Hindlimb muscle (tissue), 1 donor: ENCODE measurements at places on chromosomes 5 and 9. TPM values are rescaled to one million over a fixed set of nuclear protein-coding genes. Genes with fewer than 3 reads are reported as not detected.

SPAAR gene
- 2.3 TPM for polyA plus RNA-seq

SLCO6A1 gene
- 0.40 TPM for polyA plus RNA-seq

SPRY4 gene
- polyA plus RNA-seq: 47.3 TPM

MARVELD2 gene
- polyA plus RNA-seq: 0.25 TPM

DNA sequence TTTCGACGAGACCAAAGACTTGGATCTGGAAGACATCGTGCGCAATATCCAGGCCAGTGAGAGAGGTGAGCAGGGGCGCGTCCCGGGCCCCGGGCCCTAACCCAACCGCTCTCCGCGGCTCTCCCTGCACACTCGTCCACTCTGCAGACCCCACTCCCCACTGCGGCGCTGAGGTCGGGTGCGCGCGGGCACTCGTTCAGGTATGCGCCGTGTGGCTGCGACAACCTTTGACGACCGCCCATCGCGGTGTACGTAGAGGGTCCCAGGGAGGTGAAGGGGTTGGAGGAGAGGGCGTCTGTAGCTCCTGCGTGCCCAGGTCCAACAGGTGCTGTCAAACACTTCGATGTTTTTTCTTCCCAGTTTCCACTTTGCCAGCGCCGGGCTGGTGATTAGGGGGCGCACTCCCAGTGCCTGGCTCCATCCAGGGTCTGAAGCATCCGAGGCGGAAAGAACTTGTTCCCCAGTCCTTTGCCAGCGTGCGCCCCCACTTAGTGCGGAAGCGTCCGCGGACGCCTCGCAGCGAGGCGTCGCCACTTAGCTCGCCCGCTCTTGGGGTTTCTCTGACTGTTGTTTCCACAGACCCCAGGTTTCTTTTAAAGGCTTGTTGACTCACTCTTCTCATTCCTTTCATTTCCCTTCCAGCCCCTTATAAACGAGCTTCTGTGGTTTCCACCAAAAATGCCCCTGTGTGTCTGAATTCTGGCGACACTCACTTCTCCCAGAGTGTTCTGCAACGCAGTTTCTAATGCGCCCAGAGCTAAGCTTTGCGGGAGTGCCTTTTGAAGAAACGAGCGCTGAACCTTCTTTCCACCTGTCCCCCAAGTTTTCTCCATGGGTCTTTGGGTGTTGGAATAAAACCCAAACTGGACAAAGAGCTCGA, 1.6 kb downstream of the NPR3 start:
- DNase-seq: no peak

- DNase-seq: no peak
These were observed 312.8 kb upstream of the CTNND2 start for GRCh38 chr5:12217039-12217438.

GRCh38 chr9:78278177-78278777, 18.6 kb upstream of the PSAT1 start:
- DNase-seq: no peak

DNA sequence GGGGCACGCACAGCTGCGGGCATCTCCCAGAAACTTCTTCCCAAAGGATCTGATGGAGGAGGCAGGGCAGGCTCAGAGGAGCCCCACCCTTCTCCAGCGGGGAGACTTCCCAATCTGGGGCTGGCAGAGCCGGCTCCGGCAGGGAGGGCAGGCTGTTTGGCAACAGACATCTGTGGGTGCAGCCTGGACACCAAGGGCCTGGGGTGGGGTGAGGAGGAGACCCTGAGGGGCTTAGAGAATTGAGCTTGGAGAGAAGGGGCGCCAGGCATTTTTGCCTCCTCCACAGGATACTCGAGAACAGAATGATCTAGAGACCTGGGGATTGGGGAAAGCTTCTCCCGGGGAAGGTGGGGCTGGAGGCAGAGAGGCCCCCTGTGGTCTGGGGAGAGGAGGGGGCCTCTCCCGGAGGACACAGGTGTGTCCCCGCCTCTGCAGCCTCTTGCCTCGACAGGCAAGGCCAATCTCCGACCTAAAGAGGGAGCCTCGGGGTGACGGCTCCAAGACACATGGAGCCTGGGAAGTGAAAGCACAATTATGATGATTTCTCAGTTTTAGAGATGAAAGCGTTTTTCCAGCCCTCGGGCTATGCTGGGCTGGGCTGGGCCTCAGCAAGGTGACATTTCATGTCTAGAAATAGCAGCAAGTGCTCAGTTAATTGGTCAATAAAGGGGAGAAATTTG, 8.4 kb downstream of the LHX3 start:
- no peak for DNase-seq

DNA sequence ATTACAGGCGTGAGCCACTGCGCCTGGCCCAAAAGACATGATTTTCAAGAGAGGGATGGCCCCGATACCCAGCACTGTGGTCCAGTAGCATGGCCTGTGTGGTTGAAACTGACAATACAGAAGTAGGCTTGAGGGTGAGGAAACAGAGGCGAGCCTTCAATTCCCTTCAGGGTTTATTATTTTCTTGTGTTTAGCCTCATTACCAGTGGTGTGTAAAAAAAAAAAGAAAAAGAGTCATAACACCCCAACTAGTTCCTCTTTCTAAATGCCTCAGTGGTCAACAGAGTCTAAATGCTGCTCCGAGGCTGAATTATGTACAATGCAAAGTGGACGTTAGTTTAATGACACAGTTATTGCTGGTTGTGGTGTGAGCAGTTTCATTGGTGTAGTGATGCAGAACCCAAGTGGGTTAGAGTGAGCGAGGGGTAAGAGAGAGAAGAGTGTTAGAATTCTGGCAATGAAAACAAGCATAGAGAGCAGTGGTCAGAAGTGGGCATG, 58.8 kb downstream of the SNX30 start:
- no peak for DNase-seq

DNA sequence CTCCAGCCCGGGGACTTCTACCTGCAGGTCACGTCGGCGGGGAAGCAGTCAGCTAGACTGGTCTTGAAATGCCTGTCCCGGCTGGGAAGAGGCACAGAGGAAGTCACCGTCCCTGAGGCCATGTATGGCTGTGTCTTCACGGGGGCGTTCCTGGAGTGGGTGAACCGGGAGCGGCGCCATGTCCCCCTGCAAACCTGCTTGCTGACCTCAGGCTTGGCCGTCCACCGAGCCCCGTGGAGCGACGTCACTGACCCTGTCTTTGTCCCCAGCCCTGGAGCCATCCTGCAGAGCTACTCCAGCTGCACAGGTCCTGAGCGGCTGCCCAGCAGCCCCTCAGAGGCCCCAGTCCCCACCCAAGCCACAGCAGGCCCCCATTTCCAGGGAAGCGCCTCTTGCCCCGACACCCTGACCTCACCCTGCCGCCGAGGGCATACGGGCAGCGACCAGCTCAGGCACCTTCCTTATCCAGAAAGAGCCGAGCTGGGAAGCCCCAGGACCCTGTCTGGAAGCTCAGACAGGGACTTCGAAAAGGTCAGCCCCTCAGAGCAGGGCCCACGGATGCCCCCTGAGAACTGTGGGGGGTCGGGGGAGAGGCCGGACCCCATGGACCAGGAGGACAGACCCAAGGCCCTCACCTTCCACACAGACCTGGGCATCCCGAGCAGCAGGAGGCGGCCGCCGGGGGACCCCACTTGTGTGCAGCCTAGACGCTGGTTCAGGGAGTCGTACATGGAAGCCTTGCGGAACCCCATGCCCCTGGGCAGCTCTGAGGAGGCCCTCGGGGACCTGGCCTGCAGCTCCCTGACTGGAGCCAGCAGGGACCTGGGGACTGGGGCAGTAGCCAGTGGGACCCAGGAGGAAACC, 47.8 kb downstream of the PLEKHG4B start:
- no peak for DNase-seq

DNA sequence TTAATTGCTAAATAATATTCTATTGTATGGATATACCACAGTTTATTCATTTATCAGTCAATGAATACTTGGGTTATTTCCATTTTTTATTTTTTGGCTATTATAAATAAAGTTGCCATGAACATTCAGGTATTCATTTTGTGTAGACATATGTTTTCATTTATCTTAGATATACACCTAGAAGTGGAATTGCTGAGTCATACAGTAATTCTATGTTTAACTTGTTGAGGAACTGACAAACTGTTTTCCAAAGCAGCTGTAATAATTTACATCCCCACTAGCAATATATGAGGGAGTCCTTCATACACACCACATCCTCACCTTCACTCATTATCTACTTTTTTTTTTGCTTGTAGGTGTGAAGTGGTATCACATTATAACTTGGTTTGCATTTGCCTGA, 123.6 kb downstream of the FBN2 start:
- DNase-seq: no peak

GRCh38 chr5:151062405-151063141, 18.3 kb downstream of the TNIP1 start:
- DNase-seq: no peak

GRCh38 chr9:71748280-71748743, 20.0 kb downstream of the CEMIP2 start:
- no peak for DNase-seq

DNA sequence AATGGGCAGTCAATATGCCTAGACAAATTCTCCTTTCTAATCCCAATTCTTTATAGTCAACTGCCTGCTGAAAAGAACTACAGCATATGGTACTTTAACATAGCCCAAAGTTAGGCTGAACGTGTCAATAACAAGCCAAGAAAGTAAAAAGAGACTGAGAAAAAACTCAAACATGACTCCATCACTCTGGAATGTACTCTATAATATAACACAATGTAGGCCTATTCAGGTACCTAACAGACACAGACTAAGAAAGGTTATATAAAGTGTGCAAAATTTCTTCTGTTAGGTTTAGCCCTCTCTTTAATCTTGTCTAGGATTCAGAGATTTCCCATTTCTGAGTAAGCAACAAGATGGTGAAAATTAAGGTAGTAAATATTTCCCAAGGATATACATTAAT, 209.7 kb upstream of the PRR16 start:
- DNase-seq: no peak

GRCh38 chr5:95883185-95884016, 60.9 kb upstream of the GLRX start:
- no peak for DNase-seq

GRCh38 chr5:118592229-118593002, 395.9 kb downstream of the DTWD2 start:
- no peak for DNase-seq

DNA sequence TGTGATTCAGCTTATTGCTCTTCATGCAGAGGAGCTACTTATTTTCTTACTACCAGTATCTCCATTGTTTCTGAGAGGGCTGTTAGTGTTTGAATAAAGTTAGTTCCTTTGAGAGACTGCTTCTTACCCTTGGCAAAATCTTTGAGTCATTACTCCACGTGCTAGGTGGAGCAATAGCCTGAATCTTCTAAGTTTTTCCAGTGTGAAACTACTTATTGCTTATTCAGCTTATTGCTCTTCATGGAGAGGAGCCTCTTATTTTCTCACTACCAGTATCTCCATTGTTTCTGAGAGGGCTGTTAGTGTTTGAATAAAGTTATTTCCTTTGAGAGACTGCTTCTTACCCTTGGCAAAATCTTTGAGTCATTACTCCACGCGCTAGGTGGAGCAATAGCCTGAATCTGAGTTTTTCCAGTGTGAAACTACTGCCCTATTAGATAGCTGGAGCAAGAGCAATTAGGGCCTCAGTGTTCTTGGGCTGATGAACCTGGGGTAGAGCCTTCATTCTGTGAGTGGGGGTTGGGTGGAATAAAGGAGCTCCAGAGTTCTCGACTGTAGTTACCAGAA, 41.9 kb downstream of the GPBP1 start:
- DNase-seq: no peak

GRCh38 chr9:36401164-36401740, 1.2 kb upstream of the RNF38 start:
- DNase-seq: peak; percentile 85

DNA sequence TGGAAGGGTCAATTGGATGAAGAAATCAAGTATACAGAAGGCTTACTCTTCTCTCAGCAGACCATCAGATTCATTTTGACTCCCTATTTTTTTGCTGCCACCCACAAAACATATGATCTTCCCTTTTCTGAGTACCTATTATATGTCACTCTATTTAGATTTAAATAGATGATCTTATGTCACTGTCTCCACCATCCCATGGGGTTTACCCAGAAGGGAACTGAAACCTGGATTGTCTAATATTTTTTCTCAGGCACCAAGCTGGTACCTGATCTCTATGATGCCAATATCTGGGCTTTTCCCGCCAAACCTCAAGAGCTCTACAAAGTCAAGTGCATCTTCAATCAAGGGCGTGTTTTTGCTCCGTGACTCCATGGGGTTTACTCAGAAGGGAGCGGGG, 118.7 kb downstream of the GAS1 start:
- no peak for DNase-seq

GRCh38 chr5:172943283-172943841, 15.9 kb upstream of the RPL26L1 start:
- DNase-seq: peak; percentile 46
